Lower leg skin (tissue), 4 donors: ENCODE measurements at places on chromosomes 7 and 10. TPM values are rescaled to one million over a fixed set of nuclear protein-coding genes. Genes with fewer than 3 reads are reported as not detected.

DNA sequence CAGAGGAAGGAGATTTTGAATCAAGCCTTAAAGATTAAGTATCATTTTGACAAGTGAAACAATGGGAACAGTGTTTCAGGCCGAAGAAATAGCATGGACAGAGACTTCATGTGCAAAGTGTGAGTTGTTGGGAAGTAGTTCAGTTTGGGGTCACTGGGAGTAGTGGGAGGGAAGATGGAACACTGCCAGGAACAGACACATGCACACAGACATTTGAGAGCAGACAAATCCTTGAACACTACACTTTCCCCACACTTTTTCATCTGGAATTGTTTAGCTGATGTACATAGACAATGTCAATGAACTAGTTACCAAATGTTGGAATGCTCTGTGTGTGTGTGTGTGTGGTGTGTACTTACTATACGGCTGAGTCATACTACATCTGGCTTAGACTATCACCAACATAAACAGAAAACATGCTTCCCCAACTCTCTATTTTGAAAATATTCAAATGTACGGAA is 52.4 kb upstream of the LRRC17 start:
- no peak for DNase-seq

The COA1 gene
- 28.5 TPM for total RNA-seq

The MMP21 gene
- not detected for total RNA-seq

DNA sequence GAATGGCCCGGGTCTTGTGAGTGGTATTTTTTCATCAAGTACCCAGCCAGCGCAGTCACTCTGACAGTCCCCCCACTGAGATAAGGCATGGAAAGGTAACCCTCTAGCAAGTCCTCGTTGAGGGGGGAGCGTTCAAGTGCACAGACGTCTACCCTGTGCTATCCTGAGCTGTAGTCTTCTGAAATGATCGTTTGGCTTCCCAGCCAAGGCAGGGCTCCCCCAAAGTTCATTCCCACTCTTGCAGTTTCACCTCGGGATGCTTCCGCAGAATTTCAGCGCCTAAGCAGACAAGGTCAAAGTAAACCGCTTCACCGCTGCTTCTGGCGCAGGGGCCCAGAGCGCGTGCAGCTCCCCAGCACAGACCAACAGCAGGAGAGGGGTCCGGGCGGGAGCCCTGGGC is 1.8 kb downstream of the INSYN2A start:
- no peak for DNase-seq

GRCh38 chr7:123747620-123748141 is 1.1 kb downstream of the WASL start:
- peak; percentile 84 for DNase-seq

DNA sequence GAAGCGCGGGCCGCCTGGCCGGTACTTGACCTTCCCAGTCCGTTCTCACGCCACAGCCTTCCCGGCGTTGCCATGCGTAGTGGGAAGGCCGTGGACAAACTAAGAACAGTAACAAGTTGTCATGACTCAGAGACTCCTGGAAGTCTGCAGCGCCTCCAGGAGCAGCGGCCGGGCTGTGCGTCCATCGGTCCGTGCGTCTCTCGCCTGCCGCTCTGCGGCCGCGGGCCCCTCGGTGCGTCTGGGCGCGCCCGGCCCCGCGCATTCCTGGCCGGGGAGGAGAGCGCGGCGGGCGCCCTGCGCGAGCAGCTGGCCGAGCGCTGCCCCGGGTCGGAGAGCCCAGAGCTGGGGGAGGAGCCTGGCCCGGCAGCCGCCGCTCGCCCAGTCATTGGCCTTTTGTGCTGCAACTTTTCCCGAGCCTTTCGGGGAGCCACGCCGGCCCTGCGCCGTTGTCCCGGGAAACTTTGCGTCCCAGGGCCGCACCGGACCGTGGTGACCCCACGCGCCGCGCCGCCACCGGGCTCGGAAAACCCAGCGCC is 123.7 kb downstream of the TACC2 start:
- peak; percentile 69 for DNase-seq

DNA sequence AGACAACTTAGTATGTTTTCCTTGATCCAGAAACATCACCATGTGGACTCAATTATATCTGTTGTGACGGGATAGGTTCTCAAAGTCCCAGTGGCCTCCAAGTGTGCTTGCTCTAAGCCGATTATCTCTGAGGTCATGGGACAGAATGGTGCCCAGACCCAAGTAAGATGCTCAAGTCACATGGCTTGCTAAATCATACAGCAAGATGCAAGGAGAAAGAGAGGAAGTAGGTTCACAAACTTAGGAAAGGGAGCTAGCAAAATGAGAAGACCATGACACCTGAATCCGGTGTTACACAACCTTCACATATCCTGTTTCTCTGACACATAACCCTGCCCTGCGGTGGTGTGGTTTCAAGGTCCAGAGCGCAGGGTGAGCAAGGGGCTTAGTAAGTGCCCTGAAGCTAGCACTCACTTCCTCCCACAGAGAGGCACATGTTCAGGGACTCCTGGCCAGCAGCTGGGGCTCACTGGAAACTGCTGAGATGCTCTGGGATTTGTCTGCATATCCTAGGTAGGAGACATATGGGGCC is 590.9 kb upstream of the ANKRD30A start:
- DNase-seq: no peak

The MEPCE gene
- total RNA-seq: 26.1 TPM

GRCh38 chr7:73461782-73462285 is 28.3 kb downstream of the FZD9 start:
- DNase-seq: no peak

- no peak for DNase-seq
Observed at GRCh38 chr7:139798221-139798620, 20.4 kb upstream of the HIPK2 start.

DNA sequence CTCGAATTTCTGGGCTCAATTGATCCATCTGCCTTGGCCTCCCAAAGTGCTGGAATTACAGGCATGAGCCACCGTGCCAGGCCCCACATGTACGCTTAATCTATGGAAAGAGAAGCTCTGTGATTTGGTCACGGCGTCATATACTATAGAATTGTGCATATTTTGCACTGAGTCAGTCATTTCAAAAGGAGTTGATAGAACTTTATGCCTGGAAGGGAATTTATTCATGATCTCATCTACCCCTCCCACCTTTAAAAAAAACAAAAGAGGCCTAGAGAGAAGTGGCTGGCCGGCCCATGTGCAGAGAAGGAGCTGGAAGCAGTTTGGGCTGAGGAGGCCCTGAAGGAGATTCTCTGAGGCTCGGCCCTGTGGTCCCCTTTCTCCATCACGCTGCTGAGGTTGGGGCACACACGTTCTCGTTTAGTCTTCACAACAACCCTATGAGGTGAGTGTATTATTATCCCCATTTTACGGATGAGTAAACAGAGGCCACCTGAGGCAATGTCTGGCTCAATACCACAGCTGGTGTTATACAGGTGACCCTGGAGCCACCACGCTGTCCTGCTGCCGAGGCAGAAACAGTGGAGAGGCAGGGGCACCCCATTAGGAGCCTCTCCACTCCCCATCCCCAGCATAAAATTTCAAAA is 47.2 kb upstream of the ZRANB1 start:
- DNase-seq: no peak

The SLC26A4 gene
- 0.29 TPM for total RNA-seq

The NUTM2D gene
- total RNA-seq: 4.3 TPM

GRCh38 chr7:94414481-94414880 is 19.8 kb downstream of the COL1A2 start:
- no peak for DNase-seq

The SLC16A12 gene
- total RNA-seq: 1.2 TPM

DNA sequence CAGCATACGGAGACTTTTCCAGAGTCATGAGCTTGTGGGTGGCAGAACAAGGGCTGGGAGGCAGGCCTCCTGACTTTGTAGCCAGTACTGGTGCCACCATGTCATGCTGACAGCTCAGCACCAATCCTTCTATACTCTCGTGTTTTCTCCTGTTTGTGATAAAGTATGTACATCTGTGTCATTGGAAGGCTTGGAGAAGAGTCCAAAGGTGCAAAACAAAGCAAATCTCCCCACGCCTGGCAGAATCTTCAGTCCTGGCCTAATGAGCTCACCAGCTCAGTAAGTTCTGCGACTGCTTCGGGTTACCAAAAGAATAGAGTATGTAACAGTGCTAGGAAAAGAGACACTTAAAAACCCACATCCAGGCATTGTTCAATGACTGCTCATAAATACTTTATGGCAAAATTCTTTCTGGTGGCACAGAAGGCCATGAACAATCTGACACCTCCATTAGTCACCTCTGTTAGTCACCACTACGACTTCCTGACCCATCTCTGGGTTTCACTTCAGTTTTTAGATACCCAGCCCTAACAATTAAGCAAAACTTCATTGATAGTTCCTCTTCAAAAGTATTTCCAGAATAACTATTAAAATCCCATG is 24.5 kb downstream of the STEAP1 start:
- DNase-seq: no peak

The SPDYE16 gene
- total RNA-seq: 0.19 TPM

- no peak for DNase-seq
Observed at GRCh38 chr7:141700296-141700847, 1.6 kb downstream of the DENND11 start.

GRCh38 chr10:21077681-21078080 is 180.6 kb upstream of the NEBL start:
- DNase-seq: no peak

DNA sequence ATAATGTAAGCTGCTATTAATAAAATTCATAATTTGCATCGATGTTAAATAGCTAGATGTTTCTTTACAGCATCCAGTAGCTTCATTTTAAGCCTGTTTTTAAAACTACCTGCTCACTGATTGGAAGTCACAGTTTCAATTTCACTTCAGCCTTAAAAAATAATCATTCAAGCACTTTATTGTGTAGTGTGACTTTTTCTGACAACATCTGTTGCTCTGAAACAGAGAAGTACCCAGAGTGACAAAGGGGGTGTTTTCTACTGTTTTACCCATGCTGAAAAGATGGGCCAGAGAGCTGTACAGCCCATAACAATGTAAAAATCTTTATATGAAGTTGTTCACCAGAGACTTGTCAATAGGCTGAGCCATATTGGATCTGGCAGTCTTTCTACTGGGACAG is 437.2 kb downstream of the MDFIC start:
- DNase-seq: no peak

GRCh38 chr7:120052884-120053382 is 220.0 kb upstream of the KCND2 start:
- no peak for DNase-seq

- DNase-seq: peak; percentile 84
Observed at GRCh38 chr10:133422807-133423771, 1.3 kb downstream of the SPRN start.

DNA sequence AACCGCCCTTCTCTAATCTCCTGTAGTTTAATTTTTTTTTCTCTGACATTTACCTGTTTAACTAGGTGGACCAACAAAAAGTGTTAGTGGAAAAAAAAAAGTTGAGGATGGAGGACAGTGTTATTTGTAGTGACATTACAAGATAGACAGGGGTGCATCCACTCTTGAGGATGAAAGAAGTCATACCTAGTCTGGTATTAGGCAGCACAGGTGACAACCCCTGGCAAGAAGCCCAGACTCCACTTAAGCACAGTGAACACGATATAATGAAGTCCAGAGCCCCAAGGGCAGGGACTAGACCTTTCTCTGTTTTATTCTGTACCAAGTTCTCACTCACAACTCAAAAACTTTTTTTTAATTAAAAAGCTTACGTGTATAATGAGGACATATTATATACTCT is 268.4 kb downstream of the GPR37 start:
- no peak for DNase-seq

The ZNF425 gene
- 5.8 TPM for total RNA-seq

GRCh38 chr10:56351909-56352630 is 9.0 kb downstream of the ZWINT start:
- no peak for DNase-seq

The TUBB8 gene
- total RNA-seq: not detected

GRCh38 chr7:126750207-126750911 is 502.4 kb downstream of the GRM8 start:
- DNase-seq: no peak

The SPDYE1 gene
- total RNA-seq: not detected

DNA sequence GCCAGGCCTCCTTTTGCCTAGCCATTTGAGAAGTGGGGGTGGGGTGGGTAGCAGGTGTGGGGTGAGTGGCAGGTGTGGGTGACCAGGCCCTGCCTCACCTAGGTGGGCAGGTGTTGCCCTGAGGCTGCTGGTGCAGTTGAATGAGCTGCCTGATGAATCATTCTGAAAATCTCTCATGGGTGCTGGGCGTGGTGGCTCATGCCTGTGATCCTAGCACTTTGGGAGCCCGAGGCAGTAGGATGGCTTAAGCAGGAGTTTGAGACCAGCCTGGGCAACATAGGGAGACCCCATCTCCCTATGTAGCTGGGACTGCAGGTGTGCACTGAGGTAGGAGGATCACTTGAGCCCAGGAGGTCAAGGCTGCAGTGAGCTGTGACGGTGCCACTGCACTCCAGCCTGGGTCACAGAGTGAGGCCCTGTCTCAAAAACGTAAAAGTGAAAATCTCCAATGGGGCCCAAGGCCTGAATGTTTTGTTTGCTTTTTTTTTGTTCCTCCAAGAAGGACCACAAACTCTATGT is 17.7 kb downstream of the TSPAN14 start:
- DNase-seq: no peak

DNA sequence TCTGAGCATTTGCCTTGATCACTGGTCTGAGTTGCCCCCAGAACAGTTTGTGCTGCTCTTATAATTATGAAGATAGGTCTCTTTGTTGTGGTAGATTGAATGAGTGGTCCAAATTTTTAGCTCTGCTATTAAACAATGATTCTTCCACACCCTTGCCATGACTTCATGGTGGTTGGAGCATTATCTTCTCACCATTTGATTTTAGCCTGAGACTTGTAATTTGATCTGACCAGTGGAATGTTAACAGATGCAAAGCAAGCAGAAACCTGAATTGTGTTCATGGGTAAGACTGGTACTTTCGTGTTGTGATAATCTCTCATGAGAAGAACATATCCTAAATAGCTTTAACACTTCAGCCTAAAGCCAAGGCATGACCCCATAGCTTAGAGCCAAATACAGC is 139.1 kb downstream of the TFPI2 start:
- no peak for DNase-seq

- peak; percentile 86 for DNase-seq
Observed at GRCh38 chr7:158818325-158819213, 10.7 kb downstream of the ESYT2 start.

The HECW1 gene
- total RNA-seq: not detected

DNA sequence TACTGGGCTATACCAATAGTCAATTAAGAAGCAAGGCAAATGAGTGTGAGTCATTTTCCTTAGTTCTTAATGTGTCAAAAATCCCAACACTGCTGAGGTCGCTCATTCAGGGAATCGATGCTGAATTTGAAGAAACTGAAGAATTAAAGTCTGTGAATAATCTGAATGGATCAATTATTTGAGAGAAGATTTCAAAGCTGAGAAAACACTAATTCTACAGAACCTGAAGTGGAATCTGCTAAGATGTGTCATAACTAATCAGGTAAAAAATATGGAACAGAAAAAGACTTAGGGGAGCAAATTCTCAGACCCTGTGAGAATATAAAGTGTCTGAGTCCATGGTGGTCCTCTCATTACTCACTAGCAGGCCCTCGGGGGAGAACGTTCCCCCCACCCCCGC is 125.6 kb downstream of the DIP2C start:
- DNase-seq: no peak

- no peak for DNase-seq
Observed at GRCh38 chr10:118531105-118531852, 64.2 kb downstream of the PRLHR start.
